Liver (tissue), 10 donors: ENCODE measurements at places on chromosomes 2 and 18. TPM values are rescaled to one million over a fixed set of nuclear protein-coding genes. Genes with fewer than 3 reads are reported as not detected.
A peak's percentile ranks its signal among the peaks of the same experiment; 100 is the strongest.

GRCh38 chr2:27991146-27991545 lies 100.6 kb downstream of the BABAM2 start:
- no peaks in the 10 kb centered on the region for H3K36me3 ChIP-seq
- H3K27me3 ChIP-seq = no peaks in the 10 kb centered on the region
- H3K4me1 ChIP-seq = no peaks in the 10 kb centered on the region
- no peak for DNase-seq

The GLS gene
- total RNA-seq = 38.6 TPM

DNA sequence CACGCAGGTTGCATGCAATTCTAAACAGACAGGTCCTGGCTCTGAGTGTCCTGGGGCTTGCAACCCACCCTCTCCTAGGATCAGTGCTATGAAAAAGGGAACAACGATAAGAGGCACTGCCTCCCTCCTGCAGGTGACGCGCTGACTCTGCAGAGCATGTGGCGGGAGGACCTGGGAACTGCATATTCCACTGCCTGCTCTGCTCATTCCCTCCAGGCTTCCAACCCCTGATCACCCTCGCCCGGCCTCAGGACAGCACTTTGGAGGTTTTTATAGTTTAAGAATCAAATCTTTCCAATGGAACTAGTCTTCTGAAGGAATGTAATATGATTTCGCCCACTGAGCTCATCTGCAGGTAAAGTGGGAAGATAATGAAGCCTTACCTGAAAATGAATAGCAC lies 8.5 kb downstream of the CHST10 start:
- no peak for DNase-seq
- H3K4me1 ChIP-seq = no peaks in the 10 kb centered on the region
- no peaks in the 10 kb centered on the region for H3K36me3 ChIP-seq
- no peak overlapping the region for H3K4me3 ChIP-seq
- H3K27ac ChIP-seq = no peak overlapping the region

- peaks cover 11% of the 10 kb centered on the region for H3K4me1 ChIP-seq
- H3K36me3 ChIP-seq = no peaks in the 10 kb centered on the region
- no peak overlapping the region for H3K27ac ChIP-seq
- no peaks in the 10 kb centered on the region for H3K27me3 ChIP-seq
- no peak for DNase-seq
Measured at GRCh38 chr18:7116792-7117389, 706 bp downstream of the LAMA1 start.

DNA sequence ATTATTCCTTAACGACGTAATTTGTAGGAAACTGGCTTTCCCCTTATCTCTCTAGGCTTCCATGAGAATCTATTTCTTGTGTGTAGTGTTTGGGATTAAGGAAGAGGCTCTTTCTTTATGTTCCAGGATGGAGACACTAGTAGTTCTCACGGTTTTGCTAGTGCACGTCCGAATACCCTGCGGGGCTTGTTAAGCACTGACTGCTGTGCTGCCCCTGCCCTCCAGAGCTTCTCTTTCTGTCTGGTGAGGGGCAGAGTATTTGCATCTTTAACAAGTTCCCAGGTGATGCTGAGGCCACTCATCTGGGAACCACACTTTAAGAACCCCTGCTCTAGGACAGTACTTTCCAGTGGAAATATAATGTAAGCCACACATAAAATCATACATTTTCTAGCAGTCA lies 76.4 kb downstream of the SPATS2L start:
- no peak for DNase-seq
- H3K4me3 ChIP-seq = no peak overlapping the region
- H3K27me3 ChIP-seq = no peaks in the 10 kb centered on the region
- peak overlapping the region; percentile 53 for H3K27ac ChIP-seq
- no peaks in the 10 kb centered on the region for H3K36me3 ChIP-seq

DNA sequence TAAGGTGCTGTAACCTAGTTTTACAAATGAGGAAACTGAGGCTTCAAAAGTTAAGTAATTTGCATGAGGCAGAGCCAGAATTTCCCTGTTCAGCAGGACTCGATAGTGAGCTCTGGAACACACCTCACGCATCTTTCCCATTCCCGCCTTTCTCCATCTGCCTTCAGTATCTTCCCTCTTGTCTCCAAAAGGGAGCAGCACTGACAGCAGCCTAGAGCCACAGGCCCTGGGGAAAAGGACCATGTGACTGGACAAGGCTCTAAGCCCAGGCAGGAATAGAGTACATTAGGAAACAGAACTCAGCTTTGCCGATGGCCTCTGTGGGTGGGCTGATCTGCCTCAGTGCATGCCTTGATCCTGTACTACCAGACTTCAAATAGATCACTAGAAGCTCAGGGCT lies 21.5 kb downstream of the GPR155 start:
- no peak overlapping the region for H3K4me3 ChIP-seq
- H3K4me1 ChIP-seq = no peaks in the 10 kb centered on the region
- H3K27ac ChIP-seq = no peak overlapping the region

- DNase-seq = no peak
- H3K4me3 ChIP-seq = no peak overlapping the region
- H3K36me3 ChIP-seq = no peaks in the 10 kb centered on the region
- no peak overlapping the region for H3K27ac ChIP-seq
- peaks cover 5% of the 10 kb centered on the region for H3K4me1 ChIP-seq
Measured at GRCh38 chr18:57026316-57026715, 120.6 kb upstream of the BOD1L2 start.

DNA sequence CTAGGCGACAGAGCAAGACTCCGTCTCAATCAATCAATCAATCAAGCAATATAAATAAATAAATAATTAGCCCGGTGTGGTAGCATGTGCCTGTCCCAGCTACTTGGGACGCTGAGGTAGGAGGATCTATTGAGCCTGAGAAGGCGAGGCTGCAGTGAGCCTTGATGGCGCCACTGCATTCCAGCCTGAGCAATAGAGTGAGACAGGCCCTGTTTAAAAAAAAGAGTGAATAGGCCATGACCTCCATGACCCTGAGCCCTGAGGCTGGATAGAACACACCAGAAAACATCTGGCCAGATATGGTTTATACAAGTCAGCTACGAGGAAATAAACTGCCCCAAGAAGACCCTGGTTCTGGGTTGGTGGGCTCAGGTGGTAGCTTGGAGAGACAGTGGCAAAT lies 20.4 kb upstream of the SEMA4C start:
- H3K4me3 ChIP-seq = no peak overlapping the region
- DNase-seq = no peak

The CLIP4 gene
- 3.7 TPM for total RNA-seq

The CGREF1 gene
- total RNA-seq = 10.3 TPM

The CARF gene
- total RNA-seq = 3.6 TPM

The SFT2D3 gene
- total RNA-seq = 4.9 TPM

The KLHL30 gene
- total RNA-seq = 0.08 TPM

The FER1L5 gene
- total RNA-seq = not detected

DNA sequence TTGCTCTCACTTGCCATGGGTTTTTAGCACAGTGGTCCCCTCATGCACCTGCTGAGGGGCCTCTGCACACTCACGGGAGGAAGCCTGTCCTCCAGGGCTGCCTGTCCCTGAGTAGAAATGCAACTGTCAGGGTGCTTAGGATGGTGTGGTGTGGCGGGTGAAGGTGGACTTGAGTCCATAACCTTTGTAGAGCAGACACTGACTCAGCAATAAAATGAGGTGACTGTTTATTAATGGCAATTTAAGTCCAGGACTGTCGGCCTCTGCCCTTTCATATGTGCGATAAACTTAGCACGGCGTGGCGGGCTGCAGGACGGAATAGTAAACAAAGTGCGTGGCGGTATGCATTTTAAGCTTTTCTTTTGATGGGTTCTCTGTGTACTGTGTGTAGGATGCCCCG lies 188.2 kb downstream of the LDLRAD4 start:
- no peak overlapping the region for H3K4me3 ChIP-seq
- H3K27ac ChIP-seq = peak overlapping the region; percentile 45
- H3K4me1 ChIP-seq = peaks cover 5% of the 10 kb centered on the region
- no peaks in the 10 kb centered on the region for H3K27me3 ChIP-seq
- DNase-seq = no peak

DNA sequence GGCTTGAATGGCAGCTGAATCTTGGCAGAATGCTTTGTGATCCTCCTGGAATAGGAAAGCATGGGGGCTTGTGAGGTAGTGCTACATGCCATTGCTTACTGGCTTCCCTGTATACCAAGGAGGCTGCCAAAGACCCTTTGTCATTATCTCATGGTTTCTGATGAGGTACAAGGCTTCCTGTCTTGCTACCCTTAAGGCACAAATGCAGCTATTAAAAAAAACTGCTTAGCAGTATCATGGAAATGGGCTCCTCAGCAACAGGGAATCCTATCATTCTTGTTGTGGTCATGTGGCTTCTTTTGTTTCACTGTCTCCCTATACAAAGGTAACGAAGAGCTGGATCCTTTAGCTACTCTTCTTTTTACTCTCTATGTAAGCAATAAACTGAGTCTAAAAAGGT lies 6.6 kb upstream of the KANSL1L start:
- no peak overlapping the region for H3K4me3 ChIP-seq
- DNase-seq = no peak
- H3K27me3 ChIP-seq = no peaks in the 10 kb centered on the region
- H3K27ac ChIP-seq = no peak overlapping the region
- peaks cover 1% of the 10 kb centered on the region for H3K4me1 ChIP-seq

DNA sequence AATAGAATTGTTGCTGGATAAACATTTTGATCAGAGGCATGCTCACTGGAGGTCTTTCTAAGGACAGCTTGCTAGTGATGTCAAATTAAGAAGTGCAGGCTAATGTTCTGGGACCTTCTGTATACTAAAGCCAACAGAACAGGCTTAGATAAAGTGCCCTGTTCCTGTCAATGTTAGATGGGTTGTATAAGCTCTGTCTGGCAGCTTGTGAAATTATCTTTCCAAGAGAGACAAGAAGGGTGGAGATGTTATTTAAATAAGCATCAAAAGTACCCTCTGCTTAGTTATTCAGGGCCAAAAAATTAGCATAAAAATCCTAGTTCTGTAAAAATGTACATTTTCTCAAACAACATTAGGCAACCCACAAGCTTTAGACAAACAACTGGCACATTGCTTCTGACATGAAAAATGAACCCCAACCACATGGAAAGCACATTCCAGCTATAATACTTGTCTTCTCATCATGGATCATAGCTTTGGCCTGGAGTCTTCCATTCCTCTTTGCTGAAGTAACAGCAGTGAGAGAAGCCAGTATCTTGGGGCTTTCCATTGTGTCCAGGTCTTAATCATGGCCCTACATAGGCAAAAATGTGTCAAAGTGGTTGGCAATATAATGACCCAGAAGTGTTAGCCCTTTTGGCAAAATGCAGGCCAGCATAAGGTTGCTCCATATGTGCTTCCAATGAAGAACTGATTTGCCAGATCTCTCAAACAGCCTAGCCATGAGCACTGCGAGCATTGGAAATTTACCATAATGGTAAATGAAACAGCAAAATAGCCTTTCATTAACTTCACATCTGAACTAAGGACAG lies 478.1 kb upstream of the ZNF804A start:
- H3K4me3 ChIP-seq = no peak overlapping the region
- H3K27me3 ChIP-seq = no peaks in the 10 kb centered on the region
- no peak for DNase-seq
- H3K4me1 ChIP-seq = no peaks in the 10 kb centered on the region
- H3K27ac ChIP-seq = no peak overlapping the region

GRCh38 chr2:124018890-124019289 lies 6.2 kb upstream of the CNTNAP5 start:
- DNase-seq = no peak
- H3K27ac ChIP-seq = no peak overlapping the region
- no peaks in the 10 kb centered on the region for H3K27me3 ChIP-seq

- H3K4me1 ChIP-seq = no peaks in the 10 kb centered on the region
- no peaks in the 10 kb centered on the region for H3K27me3 ChIP-seq
- H3K27ac ChIP-seq = no peak overlapping the region
- H3K36me3 ChIP-seq = no peaks in the 10 kb centered on the region
- H3K4me3 ChIP-seq = no peak overlapping the region
Measured at GRCh38 chr2:15664273-15665066, 72.8 kb downstream of the DDX1 start.

The IL1RL1 gene
- total RNA-seq = 6.2 TPM

- no peak overlapping the region for H3K4me3 ChIP-seq
- peaks cover 8% of the 10 kb centered on the region for H3K4me1 ChIP-seq
- no peaks in the 10 kb centered on the region for H3K36me3 ChIP-seq
- no peak overlapping the region for H3K27ac ChIP-seq
Measured at GRCh38 chr2:28348149-28348567, 44.5 kb upstream of the FOSL2 start.

DNA sequence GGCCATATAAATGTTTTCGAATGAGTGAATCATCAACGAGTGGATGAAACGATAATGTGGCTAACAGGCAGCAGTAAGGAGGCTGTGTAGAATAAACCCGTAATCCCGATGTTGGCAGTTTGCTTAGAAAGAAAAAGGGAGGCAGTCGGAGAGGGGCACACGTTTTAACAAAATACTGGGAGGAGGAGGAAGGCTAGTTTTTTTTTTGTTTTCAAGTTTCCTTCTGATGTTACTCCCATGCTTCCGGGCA lies 476 bp upstream of the MSH2 start:
- H3K27ac ChIP-seq = no peak overlapping the region
- H3K4me1 ChIP-seq = peaks cover 15% of the 10 kb centered on the region
- H3K27me3 ChIP-seq = no peaks in the 10 kb centered on the region
- no peak for DNase-seq
- H3K4me3 ChIP-seq = peak overlapping the region; percentile 91

GRCh38 chr2:2226326-2226725 lies 104.7 kb downstream of the MYT1L start:
- H3K36me3 ChIP-seq = no peaks in the 10 kb centered on the region
- no peaks in the 10 kb centered on the region for H3K4me1 ChIP-seq
- H3K27me3 ChIP-seq = no peaks in the 10 kb centered on the region
- H3K4me3 ChIP-seq = no peak overlapping the region
- H3K27ac ChIP-seq = no peak overlapping the region
- DNase-seq = no peak

DNA sequence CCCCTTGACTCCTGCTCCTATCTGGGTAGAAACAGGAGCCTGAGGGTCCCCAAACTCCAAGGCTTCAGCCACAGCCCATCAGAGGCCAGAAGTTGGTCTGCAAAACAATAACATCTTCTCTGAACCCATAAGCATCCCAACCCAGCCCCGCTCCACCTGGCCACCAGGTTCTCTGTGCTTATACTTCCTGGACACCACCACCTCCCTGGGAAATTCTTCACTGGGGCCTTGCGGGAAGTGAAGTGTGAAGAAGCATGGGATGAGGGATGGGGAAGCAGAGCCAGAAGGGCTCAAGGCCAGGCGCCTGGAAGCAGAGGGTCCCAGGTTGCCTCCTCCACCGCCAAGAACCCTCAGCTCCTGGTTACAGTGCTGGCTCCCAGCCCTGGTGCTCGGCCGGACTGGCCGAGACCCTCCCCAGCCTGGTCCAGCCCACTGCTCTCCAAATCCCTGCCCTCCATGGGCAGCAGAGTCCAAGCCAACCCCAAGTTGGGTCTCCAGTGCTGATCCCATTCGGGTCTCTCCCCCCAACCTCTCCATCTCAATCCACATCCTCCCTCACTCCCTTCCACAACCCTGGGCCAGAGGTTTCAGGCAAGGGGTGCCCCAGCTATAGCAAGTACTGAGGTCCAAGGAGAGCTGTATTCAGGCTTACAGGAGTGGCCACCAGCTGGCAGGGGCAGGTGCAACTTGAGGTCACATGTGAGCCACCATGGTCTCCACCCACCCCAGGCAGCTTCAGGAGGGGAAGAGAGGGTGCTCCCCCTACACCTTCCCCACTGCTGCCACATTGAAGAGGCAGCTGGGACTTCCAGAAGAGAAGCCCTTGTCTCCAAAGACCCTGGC lies 60.7 kb downstream of the TNS1 start:
- peak overlapping the region; percentile 61 for H3K4me3 ChIP-seq
- H3K4me1 ChIP-seq = peaks cover 25% of the 10 kb centered on the region
- no peak for DNase-seq
- no peaks in the 10 kb centered on the region for H3K27me3 ChIP-seq

The SIX3 gene
- not detected for total RNA-seq

GRCh38 chr2:98726205-98726604 lies 4.7 kb downstream of the MGAT4A start:
- DNase-seq = no peak
- peaks cover 27% of the 10 kb centered on the region for H3K4me1 ChIP-seq
- H3K27me3 ChIP-seq = no peaks in the 10 kb centered on the region
- no peaks in the 10 kb centered on the region for H3K36me3 ChIP-seq
